ENCODE measurements at places on chromosomes 16 and 17.

DNA sequence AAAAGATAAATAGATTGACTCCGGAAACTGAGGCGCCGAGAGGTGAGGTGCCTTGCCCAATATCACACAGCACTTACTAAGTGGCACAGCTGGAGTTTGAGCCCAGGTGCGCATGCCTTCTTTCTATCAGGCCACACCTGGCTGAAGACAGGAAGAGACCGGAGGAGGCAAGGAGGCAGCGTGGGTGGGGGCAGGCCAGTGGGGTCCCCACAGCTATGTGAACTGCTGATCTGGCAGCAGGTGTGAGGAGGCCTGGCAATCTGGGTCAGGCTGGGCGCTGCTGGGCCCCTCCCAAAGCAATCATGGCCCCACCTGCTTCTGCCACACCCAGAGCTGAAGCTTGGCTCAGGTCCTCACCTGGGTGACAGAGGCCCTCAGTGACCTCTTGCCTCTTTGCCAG, 1.9 kb upstream of the GDPD3 start:
- DNase-seq: no peak

GRCh38 chr16:36336-36984, 16.9 kb downstream of the POLR3K start:
- DNase-seq: no peak

DNA sequence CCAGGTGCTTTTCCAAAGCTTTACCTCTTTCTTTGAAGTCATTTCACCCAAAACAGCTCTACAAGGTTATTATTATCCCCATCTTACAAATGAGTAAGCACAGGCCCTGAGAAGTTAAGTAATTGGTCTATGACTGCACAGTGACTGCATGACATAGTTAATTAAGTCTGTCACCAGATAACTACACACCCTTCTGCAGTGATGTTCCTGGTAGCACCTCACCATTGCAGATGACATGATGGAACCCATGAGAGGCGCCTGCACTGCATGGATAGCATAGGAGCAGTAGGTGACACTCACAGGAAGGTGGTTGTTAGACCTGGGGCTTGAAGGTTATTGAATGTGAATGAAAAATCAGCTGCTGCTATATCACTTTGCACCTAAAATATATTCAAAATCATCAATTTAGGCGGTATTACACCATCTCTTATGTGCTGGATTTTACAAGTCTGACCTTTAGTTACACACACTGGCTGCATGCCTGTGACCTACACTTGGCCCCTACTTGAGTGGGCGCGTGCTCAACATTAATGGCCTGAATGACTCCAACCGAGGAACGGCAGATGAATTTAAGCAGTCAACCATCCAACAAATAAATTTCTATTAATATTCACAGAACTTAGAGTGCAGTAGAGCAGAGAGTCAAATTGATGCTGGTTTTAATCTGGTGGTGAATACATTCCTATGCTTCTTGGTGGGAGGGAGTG, 239.6 kb downstream of the CDH11 start:
- no peak for DNase-seq

GRCh38 chr17:3565143-3565542, 7.5 kb upstream of the TRPV3 start:
- no peak for DNase-seq

- no peak for DNase-seq
These were observed 4.4 kb upstream of the KRT37 start for GRCh38 chr17:41428591-41429291.

DNA sequence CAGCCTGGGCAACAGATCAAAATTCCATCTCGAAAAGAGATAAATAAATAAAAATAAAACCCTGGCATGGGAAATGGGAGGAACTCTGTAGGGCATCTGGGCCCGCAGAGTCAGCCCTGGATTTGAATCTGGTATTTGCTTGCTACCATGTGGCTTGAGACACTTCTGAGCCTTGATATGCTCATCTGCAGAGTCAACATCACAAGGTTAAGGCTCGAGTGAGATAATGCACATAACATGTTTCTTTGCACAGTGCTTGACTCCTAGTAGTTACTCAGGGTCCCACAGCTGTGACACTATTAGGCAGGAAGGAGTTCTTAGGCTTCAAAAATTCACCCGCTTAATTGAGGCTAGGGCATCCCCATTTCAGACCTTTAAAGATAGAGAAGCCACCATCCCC, 21.3 kb downstream of the CDK5RAP3 start:
- no peak for DNase-seq

- no peak for DNase-seq
These were observed 392.1 kb upstream of the SALL1 start for GRCh38 chr16:51542981-51543815.

DNA sequence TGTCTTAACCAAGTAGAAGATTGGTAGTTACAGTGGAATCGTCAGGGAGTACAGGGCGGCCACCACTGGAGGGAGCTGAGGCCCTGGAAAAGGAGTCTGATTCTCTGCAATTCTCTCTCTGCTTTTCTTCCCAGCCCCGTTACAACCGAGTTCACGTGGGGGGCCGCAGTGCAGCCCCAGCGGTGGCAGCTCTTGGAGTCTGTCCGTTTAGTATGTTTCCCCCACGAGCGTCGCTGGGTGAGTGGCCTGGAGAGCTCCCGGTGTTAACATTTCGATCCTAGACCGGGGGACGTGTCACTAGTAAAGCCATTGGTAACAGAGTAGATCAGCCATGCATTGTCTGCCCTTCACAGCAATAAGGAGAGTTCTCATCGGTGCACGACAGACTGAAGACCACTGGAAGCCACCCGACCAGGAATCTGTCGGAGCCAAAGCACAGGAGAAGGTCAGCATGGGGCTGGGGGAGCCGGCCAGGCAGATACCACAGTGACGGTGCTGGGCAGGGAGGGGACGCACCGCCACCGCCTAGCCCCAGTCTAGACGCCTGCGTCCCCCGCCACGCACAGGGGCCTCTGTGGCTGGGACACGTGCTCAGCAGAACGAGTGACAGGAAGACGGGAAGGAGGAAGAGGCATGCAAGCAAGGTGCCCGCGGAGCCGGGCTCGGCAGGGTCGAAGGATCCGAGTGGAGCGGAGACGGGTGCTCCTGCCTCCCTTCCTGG, 15.7 kb downstream of the SLC16A3 start:
- no peak for DNase-seq

- no peak for DNase-seq
These were observed 6.2 kb downstream of the TAF1C start for GRCh38 chr16:84180519-84181140.

DNA sequence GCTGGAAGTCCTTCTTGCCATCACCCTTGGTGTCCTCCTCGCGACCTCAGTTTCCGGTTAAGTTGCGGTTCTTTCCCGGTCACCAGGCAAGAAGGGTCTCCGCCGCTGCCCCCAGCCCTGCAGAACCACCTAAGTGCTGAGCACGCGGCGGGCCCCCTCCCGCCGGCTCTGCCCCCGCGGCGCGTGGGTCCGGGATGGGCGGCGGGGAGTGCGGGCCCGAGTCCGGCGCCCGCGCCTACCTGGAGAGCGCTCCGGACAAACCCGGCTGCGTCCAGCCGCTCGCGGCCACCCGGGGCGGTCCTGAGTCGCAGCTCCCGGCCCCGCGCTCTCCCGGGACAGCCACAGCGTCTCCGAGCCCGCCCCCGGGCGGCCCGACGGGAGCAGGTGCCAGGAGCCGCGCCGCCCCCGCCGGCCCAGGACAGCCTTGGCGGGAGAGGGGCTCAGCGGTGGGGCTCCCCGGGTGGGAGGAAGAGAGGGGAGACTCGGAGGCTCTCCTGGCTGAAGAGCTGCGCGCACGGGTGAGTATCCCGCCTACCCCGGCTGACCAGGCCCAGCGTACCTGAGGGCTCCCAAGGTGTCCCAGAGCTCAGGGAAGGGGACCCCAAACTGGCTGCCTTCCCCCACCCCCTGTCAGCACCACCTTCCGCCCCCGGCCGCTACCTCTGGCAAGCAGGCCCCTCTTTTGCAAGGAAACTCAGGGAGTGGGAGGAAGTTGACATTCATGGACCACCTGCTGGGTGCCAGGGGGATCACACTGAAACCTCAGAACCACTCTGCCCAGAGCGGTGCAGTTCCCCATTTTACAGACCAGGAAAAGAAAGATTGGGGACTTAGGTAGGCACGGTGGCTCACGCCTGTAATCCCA, 22.2 kb upstream of the C17orf113 start:
- DNase-seq: no peak

DNA sequence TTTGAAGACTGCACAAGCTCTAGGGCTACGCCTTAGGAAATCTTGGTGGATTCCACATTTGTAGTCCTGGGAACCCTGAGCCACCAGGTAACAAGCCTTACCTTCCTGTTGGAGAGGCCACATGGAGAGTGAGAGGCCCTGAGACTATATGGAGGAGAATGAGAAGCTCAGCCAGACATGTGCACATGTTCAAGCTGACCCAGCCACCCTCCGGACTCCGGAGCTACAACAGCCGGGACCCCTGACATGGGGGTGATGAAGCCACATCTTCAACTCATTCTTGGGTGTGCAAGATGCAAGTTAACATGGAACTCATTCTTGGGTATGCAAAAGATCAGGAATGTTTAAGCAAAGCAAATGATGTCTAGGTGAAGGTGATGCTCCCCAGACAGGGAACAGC, 62.7 kb downstream of the GNA13 start:
- no peak for DNase-seq

DNA sequence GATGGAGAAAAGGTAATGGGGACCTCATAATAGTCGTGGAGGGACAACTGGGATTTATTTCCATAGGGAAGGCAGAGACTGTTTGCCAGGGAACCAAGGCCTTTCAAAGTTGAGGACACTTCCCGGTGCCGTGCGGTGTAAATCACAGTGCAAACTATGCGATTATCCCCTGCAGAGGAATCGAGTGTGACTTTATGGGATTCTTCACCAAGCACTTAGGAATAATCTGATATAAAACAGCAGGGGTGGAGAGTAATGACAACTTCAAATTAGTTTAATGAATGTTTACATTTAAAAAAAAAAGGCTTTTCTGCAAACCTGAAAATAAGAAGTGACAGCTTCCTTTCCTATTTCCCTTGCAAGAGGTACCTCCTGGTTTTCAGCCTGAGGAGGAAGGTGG, 538.2 kb downstream of the MAF start:
- no peak for DNase-seq

DNA sequence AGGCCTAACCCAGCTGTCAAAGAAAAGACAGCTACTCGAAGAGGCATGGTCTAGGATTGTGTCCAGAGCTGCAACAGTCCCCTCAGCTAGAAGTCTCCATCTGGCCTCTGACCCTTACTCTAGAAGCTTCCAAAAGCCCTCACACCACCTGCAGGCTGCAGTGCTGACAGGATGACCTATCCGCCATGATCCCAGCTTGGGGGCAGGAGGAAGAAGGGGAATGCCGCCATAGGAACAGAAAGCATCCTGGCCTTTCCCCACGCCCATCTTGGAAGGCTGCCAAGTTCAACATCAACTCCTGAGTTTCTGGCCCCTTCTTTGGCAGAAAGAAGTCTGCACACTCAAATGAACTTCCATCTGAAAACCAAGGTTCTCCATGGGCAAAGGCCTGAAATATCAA, 3.1 kb upstream of the KRT36 start:
- DNase-seq: no peak

- DNase-seq: no peak
These were observed 40.0 kb downstream of the MRPS23 start for GRCh38 chr17:57809879-57810278.

- no peak for DNase-seq
These were observed 5.5 kb upstream of the PPL start for GRCh38 chr16:4942481-4942880.

DNA sequence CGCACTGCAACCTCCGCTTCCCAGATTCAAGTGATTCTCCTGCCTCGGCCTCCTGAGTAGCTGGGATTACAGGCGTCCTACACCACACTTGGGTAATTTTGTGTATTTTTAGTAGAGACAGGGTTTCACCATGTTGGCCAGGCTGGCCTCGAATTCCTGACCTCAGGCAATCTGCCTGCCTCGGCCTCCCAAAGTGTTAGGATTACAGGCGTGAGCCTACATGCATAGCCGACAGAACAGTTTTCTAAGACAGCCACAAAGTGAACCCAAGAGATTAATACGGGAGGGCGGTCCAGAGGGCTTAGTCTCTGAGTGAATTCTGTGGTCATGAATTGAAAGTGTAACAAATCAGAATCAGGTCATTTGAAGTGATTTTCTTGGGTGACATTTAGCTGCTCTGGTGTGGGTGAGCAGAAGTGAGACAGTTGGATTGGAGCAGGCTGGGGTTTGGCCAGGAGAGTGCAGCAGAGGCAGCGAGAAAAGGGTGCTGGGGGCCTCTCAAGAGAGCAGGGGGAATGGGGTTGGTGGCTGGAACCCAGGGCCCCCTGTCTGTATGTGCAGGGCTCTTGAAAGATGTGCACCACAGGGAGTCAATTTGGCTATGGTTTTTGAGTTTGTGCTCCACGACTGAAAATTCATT, 231.4 kb upstream of the WSCD1 start:
- DNase-seq: no peak

DNA sequence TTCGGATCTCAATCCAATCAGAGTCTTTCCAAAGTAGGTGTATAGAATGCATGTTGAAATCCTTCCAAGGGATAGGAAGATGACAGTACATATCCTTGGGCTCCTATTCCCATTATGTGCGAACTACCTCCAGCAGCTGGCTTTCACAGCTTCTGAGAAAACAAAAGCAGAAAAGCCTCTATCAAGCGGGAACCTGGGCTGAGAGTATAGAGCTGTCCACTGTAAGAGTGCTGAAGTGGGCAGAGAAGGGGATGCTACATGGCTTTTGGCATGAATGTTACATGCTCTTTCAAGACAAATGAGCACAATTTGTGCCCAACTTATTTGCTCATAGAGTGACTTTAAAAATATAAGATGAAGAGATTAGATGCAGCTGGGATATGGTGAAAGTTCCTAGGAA, 993.5 kb downstream of the CDH8 start:
- DNase-seq: no peak

GRCh38 chr17:57099165-57099564, 14.1 kb downstream of the AKAP1 start:
- DNase-seq: no peak

DNA sequence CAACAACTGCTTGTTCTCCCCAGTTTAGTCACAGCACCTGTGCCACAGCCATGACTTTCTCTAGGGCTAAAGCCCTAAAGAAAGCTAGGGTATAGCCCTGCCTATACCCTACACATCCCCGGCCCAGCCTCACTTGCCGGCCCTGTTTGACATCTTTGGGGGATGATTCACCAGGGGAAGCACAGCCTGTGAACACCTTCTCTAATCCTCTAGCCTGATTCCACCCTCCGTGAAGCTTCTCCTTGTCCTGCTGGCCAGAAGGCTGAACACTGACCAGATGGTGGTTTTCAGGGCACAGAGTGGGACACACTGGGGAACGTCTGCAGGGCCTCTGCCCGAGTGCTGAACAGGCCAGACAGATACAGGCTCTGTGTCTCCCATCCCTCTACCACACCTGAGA, 6.0 kb downstream of the CLEC16A start:
- DNase-seq: no peak

GRCh38 chr16:49824593-49824992, 31.3 kb downstream of the ZNF423 start:
- DNase-seq: no peak
